Activated CD4-positive, alpha-beta T cell treated with anti-CD3 and anti-CD28 coated beads for 24 hours (primary cell): ENCODE measurements at places on chromosomes 12 and 14.

DNA sequence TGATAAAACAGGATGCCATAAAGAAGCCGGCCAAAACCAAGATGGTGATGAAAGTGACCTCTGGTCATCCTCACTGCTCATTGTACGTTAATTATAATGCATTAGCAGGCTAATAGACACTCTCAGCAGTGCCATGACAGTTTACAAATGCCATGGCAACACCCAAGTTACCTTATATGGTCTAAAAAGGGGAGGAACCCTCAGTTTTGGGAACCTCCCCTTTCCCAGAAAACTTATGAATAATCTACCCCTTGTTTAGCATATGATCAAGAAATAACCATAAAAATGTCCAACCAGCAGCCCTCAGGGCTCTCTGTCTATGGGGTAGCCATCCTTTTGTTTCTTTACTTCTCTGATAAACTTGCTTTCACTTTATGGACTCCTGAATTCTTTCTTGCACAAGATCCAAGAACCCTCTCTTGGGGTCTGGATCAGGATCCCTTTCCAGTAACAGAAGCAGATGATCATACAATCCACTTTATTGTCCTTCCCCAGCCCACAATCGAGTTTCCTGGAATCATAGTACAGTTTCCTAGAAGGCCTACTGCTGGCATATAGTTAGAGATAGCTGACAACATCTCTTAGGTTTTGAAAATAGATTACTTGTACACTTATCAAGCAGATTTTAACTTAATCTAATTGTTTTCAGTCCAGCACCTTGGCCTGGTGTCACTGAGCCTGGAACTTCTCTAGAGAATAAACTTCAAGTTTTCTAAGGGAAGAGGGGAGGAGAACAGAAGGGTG lies 266.7 kb upstream of the HMGA2 start:
- no peak for DNase-seq

- DNase-seq, result no peak
Observed at GRCh38 chr12:17159506-17160300, 553.7 kb upstream of the LMO3 start.

DNA sequence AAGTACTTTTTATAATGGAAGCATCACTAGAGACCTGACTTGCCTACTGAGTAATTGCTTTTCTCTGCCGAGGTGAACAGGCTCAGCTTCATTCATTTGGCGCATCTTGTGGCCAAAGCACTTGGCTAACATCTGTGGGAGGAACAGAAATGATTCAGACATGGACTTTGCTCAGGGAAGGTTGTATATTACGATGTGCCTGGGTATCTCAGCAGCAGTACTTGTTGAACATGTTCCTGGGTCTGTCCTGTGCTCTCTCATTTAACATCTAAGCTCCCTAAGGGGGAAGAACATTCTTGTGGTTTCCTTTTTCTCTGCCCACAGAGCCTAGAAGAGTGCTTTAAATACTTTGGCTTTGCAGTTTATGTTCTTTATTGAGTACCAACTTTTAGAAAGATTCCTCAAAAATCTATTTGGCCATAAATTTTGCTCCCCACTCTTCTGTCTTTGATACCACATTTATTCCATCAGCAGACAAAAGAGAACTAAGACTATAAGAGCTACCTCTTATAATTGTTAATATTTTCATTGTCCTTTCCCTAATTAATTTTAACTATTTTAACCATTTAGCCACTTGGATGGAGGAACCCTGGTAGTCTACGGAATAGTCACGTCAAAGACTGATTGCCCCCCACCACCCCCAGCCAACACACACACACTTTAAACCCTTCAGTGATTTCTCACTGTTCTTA lies 101.2 kb upstream of the EGLN3 start:
- no peak for DNase-seq

DNA sequence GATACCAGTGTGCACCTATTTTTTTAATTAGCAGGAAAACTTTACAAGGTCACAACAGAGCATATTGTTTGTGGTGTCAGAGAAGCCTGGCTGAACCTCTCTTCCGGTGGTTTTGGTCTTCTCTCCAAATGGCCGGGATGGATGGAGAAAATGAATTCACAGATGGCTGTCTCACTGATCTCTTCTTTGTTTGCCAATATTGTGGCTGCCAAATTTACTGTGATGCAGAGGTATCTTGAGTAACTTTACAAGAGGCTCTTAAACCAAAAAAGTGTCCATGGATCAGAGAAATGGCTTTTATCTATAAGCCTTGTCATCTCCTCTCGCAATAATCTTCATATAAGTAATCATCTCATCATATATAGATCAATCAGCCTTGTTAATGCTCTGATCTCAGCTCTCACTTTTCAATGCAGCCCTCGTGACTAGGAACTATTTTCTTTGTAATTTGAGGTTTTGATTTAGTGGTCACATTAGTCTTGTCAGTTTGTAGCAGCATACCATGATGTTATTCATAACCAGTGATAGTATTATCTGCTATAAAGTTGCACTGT lies 308.1 kb downstream of the EGLN3 start:
- DNase-seq, result no peak

GRCh38 chr14:36857842-36858445 lies 196.3 kb downstream of the PAX9 start:
- no peak for DNase-seq

DNA sequence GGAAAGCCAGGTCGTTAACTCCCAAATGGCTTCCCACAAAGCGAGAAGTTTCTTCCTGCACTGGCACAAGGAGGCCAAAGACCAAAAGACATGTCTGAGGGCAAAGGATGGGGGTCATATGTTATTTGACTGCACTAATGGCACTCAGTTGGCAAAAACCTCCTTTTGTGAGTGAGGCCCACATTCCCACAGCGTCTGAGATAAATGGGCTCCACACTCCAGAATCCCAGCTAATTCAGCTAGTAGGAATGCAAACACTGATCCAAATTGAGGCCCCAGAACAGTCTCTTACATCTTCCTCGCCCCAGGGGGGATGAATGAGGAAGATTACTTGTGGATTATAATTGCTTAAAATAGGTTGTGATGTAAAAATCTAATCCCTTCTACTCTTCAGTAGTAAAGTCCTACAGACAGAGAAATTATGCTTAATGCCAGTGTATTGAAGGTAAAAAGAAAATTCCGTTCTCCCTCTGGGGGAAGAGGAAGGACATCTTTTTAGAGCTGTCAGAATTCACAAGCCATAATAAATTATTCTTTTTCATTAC lies 86.4 kb upstream of the PIWIL1 start:
- DNase-seq, result no peak

GRCh38 chr12:52871291-52872039 lies 22.7 kb upstream of the KRT78 start:
- DNase-seq, result no peak

DNA sequence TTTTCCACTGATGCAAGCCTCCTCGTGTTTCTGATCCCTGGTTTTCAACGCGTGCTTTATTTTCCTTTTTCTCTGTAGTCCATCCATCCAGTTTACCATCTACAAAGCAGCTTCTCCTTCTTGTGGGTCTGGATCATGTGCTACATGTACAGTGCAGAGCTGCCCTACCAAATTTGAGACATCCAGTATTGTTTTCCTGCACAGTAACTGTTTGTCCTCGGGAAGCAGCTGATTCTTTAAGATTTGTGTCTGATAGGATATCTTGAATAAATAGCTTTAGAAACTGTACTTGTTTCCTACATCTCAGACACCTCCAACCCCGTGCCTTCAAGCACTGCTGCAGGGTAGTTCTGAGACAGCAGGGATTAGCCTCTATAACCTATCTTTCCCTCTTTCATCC lies 368.1 kb upstream of the FAR2 start:
- DNase-seq, result no peak

DNA sequence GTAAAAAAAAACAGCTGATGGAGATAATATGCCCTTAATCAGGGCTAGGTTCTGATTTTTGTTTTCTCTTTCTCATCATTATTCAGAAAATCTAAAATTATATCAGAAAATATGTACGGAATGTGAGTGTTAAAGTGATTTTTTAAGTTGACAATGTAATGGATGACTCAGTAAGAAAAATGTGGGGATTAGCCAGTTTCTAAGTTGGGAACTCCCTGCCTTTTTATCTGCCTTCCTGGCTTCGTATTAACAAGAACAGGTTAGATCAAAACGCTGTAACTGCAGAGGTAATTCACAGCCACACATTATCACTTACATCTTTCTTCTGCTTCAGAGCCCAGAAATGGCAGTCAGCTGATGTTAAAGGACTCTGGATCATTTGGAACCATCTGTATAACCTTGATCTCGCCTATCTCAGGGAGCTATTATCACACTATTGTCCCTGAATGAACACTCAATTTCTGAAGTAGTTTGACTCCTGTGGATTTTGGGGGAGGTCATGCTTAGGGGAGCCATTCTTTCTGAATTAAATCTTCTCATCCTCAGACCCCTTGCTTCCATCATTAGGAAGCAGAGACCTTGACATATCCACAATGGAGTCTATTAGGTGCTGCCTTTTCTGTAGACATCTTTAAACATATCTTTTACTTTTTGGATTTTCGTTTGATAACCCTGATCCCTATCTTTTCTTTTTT lies 135.7 kb upstream of the SLC16A7 start:
- no peak for DNase-seq

GRCh38 chr14:77467801-77468200 lies 9.9 kb downstream of the AHSA1 start:
- DNase-seq, result no peak

- no peak for DNase-seq
Observed at GRCh38 chr12:67969134-67969802, 20.0 kb upstream of the IFNG-AS1 start.

DNA sequence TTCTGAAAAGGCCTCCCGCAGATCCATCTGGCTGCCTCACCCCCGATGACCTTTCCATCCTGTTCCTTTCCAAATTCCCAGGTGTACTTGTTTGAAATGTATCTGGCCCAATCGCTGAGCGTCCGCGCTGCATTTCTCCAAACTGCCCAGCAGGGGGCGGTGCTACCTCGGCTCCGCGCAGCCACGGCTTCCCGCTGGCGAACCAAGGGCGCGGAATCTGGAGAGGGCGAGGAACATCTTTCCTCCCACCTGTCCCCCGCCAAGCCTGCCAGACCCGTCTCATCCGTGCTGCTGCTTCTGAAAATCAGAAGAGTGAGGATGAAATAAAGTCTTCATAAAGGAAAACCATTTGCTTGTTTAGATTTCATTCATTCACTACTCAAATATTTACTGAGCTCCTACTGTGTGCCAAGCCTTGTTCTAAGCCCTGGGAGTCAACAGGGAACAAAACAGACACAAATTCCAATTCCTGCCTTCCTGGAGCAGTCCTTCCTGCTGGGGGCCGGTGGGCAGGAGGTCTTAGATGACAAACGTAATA lies 16.8 kb upstream of the MYL2 start:
- DNase-seq, result peak; percentile 42

GRCh38 chr12:23581913-23582312 lies 367.6 kb downstream of the SOX5 start:
- DNase-seq, result no peak

GRCh38 chr14:72254937-72255472 lies 322.8 kb downstream of the RGS6 start:
- no peak for DNase-seq

GRCh38 chr14:96592591-96593386 lies 90.6 kb downstream of the PAPOLA start:
- DNase-seq, result peak; percentile 46

GRCh38 chr12:70398002-70398401 lies 31.9 kb downstream of the KCNMB4 start:
- no peak for DNase-seq

DNA sequence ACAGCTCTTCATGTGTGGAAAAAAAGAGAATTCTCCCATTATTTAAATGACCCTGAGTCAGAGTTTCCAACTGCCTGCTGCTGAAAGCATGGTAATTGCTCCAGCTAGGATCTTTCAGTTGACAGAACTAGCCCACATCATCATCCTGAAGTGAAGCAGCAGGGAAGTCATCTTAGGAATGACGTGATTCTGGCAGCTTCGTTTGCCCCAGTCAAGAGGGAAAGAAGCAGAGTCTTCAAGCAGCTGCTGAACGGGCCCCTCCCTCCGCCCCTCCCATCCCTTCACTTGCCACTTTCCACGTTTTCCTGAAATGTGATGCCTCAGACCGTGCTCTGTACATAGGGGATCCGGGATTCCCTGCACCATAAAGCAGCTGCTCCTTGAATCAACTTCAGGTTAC lies 455.0 kb upstream of the TMEM132C start:
- DNase-seq, result no peak

GRCh38 chr12:92341065-92341668 lies 195.5 kb upstream of the BTG1 start:
- no peak for DNase-seq

DNA sequence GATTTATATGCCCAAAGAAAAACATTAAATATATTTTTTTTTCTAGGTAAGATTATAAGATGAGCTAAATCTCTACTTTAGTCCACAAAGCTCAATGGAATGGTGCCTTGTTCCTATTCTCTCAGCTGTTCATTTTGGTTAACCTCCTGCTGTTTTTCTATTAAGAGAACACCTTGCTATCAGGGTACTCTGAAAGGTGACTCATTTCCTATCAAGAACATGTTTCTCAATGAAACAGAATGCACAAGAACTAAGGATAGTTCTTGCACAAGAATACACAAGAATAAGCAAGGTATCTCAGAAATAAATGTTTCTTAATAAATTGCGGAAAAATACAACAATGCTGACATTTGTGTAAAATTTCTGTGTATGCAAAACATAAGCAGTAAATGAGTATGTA lies 14.1 kb downstream of the ABCD2 start:
- DNase-seq, result no peak

GRCh38 chr12:75560167-75560566 lies 48.8 kb upstream of the KRR1 start:
- no peak for DNase-seq

DNA sequence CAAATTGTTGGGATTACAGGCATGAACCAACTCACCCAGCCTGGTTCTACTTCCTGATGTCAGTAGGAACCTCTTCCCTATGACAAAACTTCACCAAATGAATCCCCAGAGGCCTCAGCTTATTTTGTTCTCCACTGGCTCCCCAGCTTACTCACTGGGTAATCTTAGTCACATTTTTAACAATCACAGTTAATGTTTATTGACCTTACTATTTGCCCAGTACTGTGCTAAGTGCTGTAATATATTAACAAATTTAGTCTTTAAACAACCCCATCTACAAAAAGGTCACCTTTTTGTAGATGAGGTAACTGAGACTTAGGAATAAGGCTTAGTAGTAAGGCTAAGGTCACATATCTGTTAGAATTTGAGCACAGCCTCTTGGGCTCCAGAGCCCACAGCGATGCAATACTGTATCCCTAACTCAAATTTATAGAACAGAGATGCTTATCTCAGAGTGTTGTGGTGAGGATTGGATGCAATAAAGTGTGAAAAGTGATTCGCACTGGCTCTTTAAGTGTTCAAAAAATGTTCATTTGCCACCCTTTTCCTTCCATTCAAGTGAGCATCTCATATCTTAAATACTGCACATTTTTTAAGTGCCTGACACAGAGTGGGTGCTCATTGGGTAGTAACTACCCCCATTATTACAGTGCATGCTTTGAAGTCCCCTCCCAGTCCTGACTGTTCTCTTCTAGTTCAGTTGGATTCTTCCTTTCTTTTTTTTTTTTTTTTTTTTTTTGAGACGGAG lies 146.4 kb upstream of the ARHGAP5 start:
- DNase-seq, result no peak

- no peak for DNase-seq
Observed at GRCh38 chr14:71235875-71236274, 328.6 kb downstream of the PCNX1 start.

GRCh38 chr14:54444681-54445080 lies 3.5 kb upstream of the CNIH1 start:
- DNase-seq, result no peak
